Activated CD4-positive, alpha-beta memory T cell treated with anti-CD3 and anti-CD28 coated beads for 36 hours (primary cell): ENCODE measurements at places on chromosomes 6 and 20. TPM values are rescaled to one million over a fixed set of nuclear protein-coding genes. Genes with fewer than 3 reads are reported as not detected.

The SNTA1 gene
- 5.7 TPM for total RNA-seq

The TINAG gene
- not detected for total RNA-seq

The RFX6 gene
- total RNA-seq = not detected

The HTR1E gene
- total RNA-seq = not detected

The SCUBE3 gene
- not detected for total RNA-seq

The DAAM2 gene
- not detected for total RNA-seq

DNA sequence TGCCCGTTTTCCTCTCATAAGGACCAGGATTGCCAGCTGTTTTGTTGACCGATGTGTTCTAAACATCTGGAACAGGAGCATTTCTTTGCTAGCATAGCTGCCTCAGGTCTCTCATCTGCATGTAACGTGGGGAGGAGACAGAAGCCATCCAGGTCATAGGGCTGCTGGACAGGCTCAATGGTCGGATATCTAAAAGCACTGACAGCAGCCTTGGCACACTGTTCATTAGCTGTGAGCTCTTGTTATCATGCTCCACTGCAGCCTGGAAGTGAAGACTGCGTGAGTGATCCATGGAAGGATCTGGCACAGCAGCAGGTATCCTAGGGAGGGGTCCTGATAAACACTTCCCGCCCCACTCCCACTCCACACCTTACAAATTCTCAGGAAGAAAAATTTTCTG, 175.3 kb downstream of the LRFN2 start:
- DNase-seq = no peak
- H3K36me3 ChIP-seq = no peaks in the 10 kb centered on the region
- H3K4me1 ChIP-seq = no peaks in the 10 kb centered on the region
- peaks cover 2% of the 10 kb centered on the region for H3K27me3 ChIP-seq
- H3K27ac ChIP-seq = no peak overlapping the region

GRCh38 chr6:162217058-162217457, 510.5 kb downstream of the PRKN start:
- no peaks in the 10 kb centered on the region for H3K4me1 ChIP-seq
- H3K36me3 ChIP-seq = no peaks in the 10 kb centered on the region
- H3K4me3 ChIP-seq = no peak overlapping the region
- no peak for DNase-seq
- H3K27ac ChIP-seq = no peak overlapping the region

DNA sequence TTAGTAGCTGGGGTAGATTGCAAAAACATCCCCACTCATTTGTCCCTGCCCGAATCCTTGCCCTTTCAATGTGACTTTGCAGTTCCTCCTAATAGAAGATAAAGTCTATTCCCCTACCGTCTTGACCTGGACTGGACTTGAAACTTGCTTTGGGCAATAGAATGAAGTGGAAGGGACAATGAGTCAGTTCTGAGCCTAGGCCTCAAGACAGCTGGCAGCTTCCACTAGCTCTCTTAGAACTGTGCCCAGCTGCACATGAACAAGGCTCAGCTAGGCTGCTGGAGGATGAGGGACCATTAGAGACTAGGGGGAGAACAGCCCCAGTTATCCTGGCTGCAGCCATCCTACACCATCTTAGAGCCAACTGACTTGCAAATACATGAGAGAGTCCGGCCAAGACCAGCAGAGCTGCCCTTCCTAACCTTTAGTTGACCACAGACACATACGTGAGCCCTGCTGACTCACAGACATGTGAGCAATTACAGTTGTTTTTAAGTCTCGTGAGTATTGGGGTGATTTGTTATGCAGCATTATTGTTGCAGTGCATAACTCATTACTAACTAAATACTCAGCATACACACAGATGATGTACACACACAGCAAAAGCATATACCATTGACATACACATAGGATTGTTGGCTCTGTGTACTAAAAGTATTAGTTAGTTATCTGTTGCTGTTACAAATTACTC, 105.5 kb downstream of the DHX35 start:
- no peak overlapping the region for H3K4me3 ChIP-seq
- no peaks in the 10 kb centered on the region for H3K36me3 ChIP-seq
- no peak overlapping the region for H3K27ac ChIP-seq
- DNase-seq = no peak

GRCh38 chr6:77587963-77588362, 64.9 kb upstream of the MEI4 start:
- no peak for DNase-seq
- H3K27me3 ChIP-seq = no peaks in the 10 kb centered on the region
- no peaks in the 10 kb centered on the region for H3K36me3 ChIP-seq
- H3K4me3 ChIP-seq = no peak overlapping the region
- no peak overlapping the region for H3K27ac ChIP-seq

DNA sequence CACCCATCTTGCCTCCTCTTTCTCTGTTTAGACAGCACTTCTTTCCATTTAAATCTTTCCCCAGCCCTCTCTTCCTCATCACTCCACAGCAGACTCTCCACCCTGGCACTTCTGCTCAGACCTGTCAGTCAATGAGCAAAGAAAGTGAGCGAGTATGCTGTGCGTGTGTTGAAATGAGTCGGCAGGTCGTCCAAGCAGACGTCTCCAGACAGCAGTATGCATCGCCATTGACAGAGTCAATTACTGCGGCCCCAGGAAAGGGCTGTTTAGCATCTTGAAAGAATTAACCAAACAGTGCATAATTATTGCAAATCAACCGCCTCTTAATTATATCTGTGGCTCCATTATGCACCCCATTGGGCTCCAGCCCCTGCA, 54.8 kb upstream of the KCNG1 start:
- H3K27me3 ChIP-seq = peaks cover 33% of the 10 kb centered on the region
- peaks cover 2% of the 10 kb centered on the region for H3K36me3 ChIP-seq
- H3K27ac ChIP-seq = no peak overlapping the region
- DNase-seq = no peak

DNA sequence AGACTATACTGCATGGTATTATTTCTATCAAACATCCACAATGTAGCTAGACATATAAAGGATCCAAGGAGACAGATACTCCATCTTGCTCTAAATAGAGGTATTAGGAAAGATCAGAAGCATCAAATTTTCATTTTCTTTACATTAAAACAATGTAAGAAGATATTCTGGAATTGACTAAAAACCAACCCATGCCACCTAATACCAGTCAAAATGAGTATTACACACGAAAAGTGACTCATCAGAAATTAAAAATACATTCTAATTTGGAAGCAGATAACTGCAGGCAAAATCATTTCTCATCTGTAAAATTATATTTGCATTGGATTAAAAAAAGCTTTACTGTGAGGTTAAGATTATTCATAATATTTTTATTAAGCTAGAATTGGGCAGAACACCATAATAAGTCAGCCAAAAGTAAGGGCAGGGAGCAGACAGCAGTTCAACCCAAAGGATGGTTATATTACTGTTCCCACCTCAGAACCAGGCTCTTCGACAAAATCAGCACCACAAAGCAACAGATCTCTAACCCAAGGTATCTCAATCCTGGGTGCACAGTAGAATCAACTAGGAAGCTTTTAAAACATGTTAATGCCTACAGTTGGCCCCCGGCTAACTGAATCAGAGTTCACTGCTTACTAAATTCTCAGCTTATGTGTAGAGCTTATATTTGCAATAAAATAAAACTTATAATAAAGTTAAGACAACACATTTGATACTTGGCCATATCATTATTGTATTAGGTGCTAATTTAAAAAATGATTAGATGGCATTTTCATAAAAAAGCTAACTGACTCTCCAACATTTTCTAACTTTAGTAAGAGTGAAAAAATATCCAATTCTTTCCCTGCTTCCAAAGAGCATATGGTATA, 35.2 kb downstream of the SAMD3 start:
- DNase-seq = no peak
- H3K27me3 ChIP-seq = no peaks in the 10 kb centered on the region
- peaks cover 63% of the 10 kb centered on the region for H3K4me1 ChIP-seq
- no peak overlapping the region for H3K27ac ChIP-seq
- peaks cover 2% of the 10 kb centered on the region for H3K36me3 ChIP-seq
- no peak overlapping the region for H3K4me3 ChIP-seq

GRCh38 chr20:32391003-32391402, 32.9 kb downstream of the ASXL1 start:
- H3K36me3 ChIP-seq = peaks cover 39% of the 10 kb centered on the region
- no peak overlapping the region for H3K4me3 ChIP-seq
- H3K4me1 ChIP-seq = peaks cover 46% of the 10 kb centered on the region
- no peak for DNase-seq

DNA sequence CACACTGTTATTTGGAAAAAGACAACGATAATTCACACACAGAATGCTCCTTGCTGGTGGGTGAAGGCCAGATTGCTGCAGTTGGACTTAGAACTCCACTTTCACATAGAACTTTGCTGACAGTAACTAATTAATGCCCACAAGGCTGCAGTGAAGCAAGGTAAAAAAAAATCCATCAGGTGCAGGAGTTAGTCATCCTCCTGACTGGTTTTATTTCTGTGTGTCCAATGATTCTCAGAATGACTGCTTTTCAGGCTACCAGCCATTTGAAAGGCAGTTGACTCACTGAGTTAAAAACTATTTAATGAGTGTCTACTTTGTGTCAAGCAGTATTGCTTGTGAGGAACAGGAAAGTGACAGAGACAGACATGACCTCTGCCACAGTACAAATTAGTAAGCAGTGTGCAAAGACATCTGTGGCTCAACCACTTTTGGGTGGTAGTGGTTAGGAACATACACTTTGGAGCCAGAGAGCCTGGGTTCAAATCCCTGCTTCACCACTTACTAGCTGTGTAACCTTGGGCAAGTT, 41.9 kb downstream of the ELOVL5 start:
- DNase-seq = peak; percentile 73
- no peak overlapping the region for H3K4me3 ChIP-seq
- H3K27ac ChIP-seq = peak overlapping the region; percentile 80
- peaks cover 4% of the 10 kb centered on the region for H3K36me3 ChIP-seq
